ENCODE measurements at places on chromosomes 2 and 18. TPM values are rescaled to one million over a fixed set of nuclear protein-coding genes. Genes with fewer than 3 reads are reported as not detected.
A peak's percentile ranks its signal among the peaks of the same experiment; 100 is the strongest.

Gene CRIM1
- polyA plus RNA-seq: 127 TPM

Gene NDC80
- polyA plus RNA-seq: 13.0 TPM

Gene SPDYA
- polyA plus RNA-seq: 0.14 TPM

Gene UGT1A10
- not detected for polyA plus RNA-seq

Gene CFC1
- polyA plus RNA-seq: not detected

DNA sequence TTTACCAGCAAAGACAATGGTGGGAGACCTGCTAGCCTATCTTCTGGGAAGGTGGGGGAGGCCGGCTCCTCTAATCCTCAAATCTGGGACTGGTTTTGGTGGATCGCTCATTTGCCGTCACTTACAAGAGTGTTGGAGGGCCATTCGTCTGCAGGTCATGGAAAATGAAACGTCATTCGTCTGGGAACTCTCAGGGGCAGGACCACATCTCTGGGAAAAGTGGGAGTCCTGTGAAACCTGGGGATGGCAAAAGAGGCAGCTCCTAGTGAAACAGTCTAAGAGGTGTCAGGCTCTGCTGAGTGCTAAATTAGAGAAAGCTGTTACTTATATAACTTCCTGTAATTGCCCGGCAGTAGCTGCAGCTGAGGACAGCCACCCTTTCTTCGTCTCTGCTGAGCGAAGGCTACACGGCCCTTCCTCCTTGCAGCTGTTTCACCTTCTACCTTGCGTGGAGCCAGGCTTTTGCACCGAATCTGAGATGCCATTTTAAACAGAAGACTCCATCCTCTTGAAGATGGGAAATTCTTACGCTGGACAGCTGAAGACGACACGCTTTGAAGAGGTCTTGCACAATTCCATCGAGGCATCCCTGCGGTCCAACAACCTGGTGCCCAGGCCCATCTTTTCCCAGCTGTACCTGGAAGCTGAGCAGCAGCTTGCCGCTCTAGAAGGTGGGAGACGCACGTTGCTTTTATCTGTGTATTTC, 22.4 kb downstream of the GREB1 start:
- no peak for DNase-seq

DNA sequence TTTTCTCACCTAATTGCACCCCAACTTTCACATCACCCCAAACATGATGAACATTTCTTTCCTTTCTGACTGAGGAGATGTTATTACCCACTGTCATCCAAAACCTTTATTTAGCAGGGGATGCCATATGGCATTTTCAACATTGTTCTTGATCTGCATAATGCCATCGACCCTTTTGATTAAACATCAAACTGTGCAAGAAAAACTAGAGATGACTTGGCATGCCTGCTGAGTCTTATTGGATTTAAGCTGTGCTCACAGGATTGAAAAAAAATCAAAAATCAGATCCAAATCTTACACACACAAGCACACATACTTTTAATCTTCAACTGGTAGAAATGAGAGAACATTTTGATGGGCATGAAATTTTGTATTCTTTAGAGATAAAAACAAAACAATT, 536.0 kb downstream of the TMX3 start:
- DNase-seq: no peak

DNA sequence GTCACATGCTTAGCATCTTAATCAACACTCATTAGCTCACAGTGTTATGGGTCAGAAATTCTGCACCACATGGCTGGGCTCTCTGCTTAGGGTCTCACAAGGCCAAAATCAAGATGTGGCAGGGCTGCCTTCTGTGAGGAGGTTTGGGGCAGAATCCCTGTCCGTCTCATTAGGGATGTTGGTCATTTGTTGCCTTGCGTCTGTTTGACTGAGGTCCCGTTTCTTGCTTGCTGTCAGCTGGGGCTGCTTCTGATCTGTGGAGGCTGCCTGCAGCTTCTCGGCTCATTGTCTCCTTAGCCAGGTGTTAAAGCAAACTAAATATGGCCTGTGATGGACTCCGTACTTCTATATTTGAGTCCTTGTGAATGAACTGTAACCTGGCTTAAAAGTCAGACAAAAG, 146.5 kb downstream of the NDUFA10 start:
- DNase-seq: no peak

DNA sequence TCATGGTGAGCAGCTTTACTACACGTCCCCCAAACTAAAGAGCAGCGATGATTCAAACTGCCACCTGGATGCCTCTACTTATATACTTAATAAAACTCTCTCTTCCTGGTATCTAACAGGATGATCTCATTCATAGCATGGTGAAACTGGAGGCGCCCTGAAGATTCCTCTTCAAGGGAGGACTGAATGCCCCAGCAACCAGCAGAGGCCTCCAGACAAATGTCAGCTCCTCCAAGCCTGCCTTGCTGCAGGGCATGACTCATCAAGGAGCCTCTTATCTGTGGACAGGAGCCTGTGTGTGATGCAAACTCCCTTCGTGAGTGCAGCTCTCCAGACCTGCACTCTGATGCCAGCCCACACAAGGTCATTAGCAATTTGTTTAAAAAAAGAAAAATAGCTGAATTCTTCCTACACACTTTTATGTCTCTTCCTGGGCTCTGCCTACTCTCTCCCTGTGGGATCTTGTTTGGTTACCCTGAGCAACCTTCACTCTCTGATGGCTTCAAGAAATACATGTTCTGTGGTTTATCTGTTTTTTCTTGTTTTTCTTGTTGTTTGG, 30.2 kb downstream of the LONRF2 start:
- peak; percentile 99 for DNase-seq

DNA sequence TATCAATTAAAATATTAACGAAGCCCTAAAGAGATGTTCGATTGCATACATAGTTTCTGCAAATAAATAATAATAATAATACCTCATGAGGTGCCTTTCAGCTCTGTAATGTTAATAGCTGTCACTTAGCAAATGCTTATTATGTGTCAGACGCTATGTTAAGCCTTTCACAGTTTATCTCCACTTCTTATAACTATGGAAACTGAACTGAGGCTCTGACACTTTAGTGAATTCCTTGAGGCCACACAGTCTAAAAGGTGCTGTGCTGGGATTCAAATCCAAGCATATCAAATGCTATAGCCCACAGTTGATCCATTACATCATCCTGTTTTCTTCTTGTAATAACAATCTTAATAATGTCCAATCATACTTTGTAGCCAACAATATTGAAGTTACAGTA, 1571.5 kb upstream of the NXPH2 start:
- no peak for DNase-seq

DNA sequence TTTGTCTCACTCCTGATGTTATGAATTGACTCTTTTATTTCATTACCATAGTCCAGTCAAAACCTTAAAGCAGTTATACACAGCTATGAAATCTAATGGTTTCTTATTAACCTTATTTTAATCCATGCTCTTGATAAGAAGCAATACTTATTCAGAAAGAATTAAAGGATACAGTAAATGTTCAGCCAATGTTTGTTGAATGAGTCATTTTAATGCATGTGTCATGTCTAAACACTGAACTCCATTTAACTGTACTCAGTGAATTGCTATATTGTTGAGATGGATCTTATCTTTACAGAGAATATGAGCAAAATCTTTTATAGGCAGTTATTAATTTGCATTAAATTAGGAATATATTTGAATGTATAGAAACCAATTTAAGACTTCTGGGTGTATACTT, 135.1 kb upstream of the TFPI start:
- peak; percentile 6 for DNase-seq

DNA sequence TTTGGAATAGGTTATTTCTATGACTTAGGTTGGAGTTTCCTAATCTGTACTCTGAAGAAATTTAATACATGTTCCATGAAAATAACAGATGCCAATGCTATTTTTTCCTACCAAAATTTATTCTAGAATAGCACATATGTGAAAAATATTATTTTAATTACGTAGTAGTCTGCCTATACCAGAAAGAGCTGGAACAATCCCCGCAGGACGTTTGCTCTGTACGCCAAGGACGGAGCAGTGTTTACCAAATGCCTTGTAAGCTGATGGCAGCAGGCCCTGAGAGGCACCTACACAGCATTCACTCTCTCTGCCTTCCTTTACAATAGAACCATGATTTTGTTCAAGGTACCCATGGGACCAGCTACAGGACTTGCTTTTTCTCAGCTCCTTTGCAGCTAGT, 16.8 kb upstream of the SLC1A4 start:
- DNase-seq: no peak

- peak; percentile 77 for DNase-seq
Measured at GRCh38 chr2:209473930-209474419, 50.1 kb downstream of the MAP2 start.

- DNase-seq: no peak
Measured at GRCh38 chr2:241260911-241261310, 54.6 kb downstream of the HDLBP start.

DNA sequence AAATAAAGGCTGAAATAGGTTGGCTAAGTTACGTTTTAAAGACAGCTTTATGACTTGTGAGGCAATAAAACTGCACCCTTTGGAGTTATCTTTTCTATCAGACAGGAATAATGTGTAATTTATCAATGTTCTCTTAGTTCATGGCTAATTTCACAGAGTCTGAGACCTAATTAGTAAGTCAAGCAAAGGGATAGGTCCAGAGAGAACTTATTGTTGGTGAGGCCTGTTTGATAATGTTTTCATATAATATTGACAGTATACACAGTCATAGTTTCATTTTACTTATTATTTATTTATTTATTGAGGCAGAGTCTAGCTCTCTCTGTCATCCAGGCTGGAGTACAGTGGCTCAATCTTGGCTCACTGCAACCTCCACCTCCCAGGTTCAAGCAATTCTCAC, 1.9 kb upstream of the IL36RN start:
- DNase-seq: no peak

DNA sequence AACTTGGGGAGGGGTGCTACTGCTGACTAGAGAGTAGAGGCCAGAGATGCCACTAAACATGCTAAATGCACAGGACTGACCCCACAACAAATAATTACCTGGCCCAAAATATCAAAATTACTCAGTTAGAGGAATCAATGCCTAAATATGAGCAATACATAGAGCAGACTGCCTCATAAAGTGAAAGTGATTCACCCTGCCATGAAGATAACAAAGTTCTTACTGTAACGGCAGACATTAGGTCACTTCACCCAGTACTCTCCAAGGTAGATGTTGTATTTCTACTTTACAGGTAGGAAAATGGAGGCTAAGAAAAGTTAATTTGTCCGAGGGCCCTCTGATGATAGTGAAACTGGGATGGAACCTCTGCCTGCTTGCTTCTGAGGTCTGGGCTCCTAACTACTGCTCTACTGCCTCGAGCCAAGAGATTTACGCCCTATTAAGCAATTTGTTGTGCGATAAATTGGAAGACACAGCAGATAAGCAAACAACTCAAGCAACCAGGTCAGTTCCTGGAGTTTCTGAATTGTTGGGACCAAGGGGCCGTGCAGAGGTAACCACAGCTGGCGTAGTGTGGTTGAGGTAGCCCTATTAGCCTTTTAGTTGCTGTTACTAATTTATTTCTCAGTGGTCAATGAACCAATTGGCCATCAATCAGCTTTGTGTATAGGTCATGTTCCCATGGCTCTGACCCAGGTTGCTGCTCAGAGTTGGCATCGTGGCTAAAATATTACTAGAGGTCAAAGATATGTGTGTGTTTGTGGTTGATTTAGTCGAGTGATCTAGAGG, 4.8 kb downstream of the DHRS9 start:
- no peak for DNase-seq

GRCh38 chr18:24656551-24657443, 196.4 kb downstream of the HRH4 start:
- no peak for DNase-seq

- DNase-seq: no peak
Measured at GRCh38 chr2:205069928-205070327, 524.7 kb downstream of the PARD3B start.

DNA sequence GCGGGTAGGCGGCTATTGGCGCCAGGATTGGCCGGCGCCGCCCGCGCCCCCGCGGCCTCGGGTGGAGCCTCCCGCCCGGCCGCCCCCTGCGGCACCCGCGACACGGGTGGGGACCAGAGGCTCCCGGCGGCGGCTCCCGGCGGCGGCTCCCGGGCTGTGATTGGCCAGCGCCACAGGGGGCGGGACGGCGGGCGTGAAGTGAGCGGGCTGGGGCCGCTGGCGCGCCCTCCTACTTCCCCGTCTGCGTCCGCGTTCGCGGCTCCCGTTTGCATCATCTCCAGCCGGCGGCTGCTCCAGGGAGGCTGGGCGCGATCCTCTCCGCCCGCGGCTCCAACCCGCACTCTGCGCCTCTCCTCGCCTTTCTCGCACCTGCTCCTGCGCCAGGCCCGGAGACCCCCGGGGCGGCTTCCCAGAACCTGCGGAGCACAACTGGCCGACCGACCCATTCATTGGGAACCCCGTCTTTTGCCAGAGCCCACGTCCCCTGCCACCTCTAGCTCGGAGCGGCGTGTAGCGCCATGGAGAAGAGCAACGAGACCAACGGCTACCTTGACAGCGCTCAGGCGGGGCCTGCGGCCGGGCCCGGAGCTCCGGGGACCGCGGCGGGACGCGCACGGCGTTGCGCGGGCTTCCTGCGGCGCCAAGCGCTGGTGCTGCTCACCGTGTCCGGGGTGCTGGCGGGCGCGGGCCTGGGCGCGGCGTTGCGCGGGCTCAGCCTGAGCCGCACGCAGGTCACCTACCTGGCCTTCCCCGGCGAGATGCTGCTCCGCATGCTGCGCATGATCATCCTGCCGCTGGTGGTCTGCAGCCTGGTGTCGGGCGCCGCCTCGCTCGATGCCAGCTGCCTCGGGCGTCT, at the start of gene SLC1A4:
TSS of gene SLC1A4 (plus strand) at position 274 of the 856 bp plus-strand sequence. CDS start at position 519, 245 bp downstream.
- peak; percentile 85 for DNase-seq

- DNase-seq: no peak
Measured at GRCh38 chr2:112924360-112924759, 13.4 kb downstream of the IL37 start.

DNA sequence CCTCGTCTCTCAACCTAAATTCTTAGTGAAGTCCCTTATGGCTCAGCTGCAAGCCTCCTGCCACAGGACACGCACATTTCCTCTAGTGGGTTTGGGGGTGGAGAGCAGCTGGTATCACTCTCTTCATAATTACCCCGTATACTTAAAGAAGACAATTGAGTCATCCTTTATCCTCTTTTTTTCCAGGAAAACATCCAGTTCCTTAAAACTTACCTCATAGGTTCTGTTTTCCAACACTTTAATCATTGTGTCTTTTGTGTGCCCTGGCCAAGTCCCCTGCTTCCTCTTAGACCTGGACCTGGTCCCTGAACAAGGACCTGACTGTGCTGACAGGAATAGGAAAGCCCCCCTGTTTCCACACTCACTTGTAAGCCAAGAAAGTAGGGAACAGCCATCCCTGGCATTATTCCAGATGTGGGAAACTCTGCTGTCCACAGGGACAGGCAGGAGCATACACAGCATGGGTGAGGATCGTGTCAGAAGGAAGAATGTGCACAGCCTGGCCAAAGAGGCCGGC, 42.3 kb upstream of the MYO1B start:
- DNase-seq: no peak
